ENCODE measurements at places on chromosomes 13 and 19.

GRCh38 chr13:71977028-71977427 is 110.0 kb upstream of the DACH1 start:
- DNase-seq = no peak

- DNase-seq = no peak
These were observed 37.6 kb upstream of the MAB21L1 start for GRCh38 chr13:35514061-35514477.

DNA sequence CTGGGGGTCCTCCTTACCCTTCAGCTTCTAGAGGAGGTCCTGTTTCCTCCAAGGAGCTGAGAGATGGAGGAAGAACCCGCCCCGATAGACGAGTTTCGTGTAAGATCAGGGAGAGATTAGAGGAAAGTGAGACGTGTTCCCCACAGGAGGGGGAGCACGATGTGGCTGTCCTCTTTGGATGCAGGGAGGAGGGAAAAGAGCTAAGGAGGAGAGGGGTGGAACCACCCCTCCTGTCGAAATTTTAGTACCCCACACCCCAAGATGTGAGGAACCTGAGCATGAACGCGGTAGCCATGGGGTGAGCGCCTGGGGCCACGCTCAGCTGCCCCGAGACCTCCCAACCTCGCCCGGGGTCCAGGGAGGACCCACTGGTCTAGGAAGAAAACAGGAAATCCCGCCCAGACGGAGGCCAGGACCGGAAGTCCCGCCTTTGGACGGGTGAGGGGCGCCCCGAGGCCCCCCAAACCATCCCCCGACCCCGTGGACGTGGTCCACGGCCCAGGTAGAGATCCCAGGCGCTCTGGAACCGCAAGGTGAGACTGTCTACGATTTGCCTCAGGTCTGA is 1.2 kb downstream of the AKT1S1 start:
- peak; percentile 55 for DNase-seq

DNA sequence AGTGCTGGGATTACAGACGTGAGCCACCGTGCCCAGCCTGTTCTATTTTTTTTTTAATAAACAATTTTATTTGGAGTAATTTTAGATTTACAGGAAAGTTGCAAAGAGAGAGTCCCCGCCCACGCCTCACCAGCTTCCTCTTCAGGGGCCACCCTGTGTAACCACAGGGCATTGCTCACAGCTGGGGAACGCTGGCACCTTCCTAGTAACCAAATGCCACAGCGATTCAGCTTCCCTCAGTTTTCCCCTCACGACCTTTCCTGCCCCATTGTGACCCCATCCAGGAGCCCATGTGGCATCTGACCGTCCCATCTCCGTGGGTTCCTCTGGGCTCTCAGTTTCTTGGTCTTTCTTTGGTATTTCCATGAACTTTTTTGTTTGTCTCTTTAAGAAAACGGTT is 83.9 kb downstream of the GNG7 start:
- DNase-seq = no peak

DNA sequence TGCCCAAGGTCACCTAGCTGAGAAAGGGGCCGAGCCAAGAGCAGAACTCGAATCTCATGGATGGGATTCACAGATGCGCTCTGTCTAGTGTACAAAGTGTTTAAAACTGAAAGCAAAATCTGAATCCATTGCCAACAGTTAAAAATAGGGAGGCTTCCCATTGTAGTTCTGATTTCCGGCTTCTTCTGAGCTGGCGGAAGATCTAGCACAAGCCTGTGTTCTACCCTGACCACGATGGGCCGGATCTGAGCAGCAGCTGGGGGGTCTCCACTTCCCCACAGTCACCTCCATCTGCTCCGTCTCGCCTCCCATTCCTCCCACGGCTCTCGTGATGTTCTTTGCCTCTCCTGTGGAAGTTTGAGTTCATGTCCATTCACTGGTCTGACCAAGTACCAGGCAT is 2.4 kb downstream of the CACNG8 start:
- no peak for DNase-seq

DNA sequence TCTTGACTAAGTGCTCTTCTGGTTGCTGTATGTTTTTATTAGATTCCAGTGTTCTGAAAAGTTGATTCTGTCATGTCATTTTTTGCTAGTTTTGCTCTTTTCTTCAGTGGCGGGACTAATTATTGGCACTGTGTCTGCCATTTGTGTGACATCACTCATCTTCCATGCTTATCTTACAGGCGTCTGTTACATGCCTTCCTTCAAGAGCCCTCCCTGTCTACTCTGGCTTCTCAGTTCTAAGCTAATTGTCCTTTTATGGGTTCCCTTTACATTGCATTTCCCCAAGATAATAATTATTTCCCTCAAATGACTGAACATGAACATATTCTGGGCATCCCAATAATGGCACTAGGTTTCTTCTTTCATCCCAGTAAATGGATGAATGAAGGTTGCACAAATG is 459.1 kb downstream of the DCT start:
- DNase-seq = no peak

GRCh38 chr19:37813340-37813739 is 34.0 kb upstream of the ZNF573 start:
- no peak for DNase-seq

GRCh38 chr13:42064259-42064658 is 15.8 kb downstream of the DGKH start:
- DNase-seq = no peak

GRCh38 chr13:103007427-103007762 is 58.8 kb downstream of the SLC10A2 start:
- no peak for DNase-seq

- DNase-seq = no peak
These were observed 46.2 kb upstream of the SOX21 start for GRCh38 chr13:94758436-94758960.

DNA sequence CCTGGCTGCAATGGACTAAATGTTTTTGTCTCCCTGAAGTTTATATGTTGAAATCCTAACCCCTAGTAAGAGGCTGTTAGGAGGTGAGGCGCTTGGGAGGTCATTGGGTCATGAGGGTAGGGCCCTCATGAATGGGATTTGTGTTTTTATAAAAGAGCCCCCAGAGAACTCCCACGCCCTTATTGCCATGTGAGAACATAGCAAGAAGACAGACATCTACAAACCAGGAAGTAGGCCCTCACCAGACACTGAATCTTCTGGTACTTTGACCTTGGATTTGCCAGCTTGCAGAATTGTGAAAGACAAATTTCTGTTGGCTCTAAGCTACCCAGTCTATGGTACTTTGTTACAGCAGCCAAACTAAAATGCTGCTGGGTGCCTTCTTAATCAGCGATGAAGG is 96.1 kb upstream of the SPATA13 start:
- no peak for DNase-seq

- no peak for DNase-seq
These were observed 3.7 kb upstream of the BAX start for GRCh38 chr19:48950830-48951519.

- DNase-seq = no peak
These were observed 12.3 kb downstream of the CLDN10 start for GRCh38 chr13:95564733-95565291.

DNA sequence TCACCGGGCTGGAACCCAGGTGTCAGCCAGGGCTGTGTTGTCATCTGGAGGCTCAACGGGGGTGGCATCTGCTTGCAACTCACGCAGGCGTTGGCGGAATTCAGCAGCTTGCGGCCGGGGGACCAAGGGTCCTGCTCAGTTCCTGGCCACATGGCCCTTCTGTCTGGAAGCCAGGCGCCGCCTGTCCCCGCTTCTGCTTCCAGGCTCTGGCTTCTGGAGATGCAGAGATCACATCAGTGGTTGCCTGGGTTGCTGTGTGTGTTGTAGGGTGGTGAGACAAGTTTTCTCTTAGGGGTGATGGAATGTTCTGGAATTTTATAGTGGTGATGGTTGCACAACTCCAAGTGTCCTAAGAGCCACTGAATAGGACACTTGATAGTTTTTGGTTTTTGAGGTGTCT is 5.0 kb downstream of the ADAT3 start:
- peak; percentile 31 for DNase-seq

DNA sequence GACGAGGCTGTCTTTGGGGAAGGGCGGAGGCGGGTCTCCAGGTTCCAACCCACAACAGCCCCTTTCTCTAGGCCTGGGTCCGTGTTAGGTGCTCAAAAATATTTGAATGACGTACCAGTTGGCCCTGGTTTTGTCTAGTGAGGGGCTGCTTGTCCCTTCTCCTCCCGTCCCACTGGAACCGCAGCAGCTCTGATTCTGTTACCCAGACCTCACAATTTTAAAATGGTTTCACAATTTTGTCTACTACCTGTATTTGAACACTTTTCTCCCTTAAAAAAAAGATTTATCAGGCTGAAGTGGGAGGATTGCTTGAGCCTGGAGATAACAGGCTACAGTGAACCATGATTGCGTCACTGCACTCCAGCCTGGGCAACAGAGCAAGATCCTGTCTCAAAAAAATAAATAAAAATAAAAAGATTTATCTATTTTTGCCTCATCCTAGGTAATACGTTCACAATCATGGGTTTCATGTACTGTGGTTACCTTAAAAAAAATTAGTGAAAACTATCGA is 1.3 kb upstream of the IRF2BP1 start:
- DNase-seq = no peak

- peak; percentile 12 for DNase-seq
These were observed 15.4 kb upstream of the PRR19 start for GRCh38 chr19:42286349-42287016.

DNA sequence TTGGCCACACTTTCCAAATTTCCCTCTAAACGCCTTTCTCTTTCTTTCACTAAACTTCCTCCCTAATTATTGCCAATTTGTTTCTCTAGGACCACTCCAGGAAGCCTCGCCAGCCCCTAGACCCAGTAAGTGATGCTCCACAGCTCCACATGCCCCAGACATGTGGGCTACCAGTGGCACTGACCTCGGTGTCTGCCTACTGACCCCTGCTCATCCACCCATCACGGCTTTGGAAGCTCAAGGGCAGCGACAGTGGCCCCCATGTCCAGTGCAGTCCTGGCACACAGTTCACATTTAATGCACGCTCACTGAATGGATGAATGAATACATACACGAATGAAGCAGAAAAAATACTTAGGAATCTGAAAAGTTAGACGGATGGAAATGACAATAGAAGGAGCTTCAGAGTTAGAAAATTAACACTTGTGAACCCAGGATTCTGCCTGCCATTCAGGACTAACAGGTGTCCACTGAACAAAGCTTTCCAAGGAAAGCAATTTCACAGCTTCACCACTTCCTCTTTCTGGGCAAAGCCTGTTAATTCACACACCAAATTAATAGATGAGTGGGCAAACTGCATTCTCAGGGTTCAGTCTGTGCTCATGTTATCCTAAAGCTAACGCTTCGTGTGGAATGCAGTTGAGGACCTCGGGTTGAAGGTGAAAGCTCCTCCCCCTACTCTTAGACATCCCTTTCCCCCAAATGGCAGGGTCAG is 50.9 kb downstream of the CCDC70 start:
- peak; percentile 2 for DNase-seq

- DNase-seq = no peak
These were observed 71.9 kb downstream of the LRCH1 start for GRCh38 chr13:46624821-46625220.
